ENCODE measurements at places on chromosomes 2 and 18. TPM values are rescaled to one million over a fixed set of nuclear protein-coding genes. Genes with fewer than 3 reads are reported as not detected.

GRCh38 chr18:45416168-45416567 is 199.1 kb upstream of the SLC14A2 start:
- no peak for DNase-seq

DNA sequence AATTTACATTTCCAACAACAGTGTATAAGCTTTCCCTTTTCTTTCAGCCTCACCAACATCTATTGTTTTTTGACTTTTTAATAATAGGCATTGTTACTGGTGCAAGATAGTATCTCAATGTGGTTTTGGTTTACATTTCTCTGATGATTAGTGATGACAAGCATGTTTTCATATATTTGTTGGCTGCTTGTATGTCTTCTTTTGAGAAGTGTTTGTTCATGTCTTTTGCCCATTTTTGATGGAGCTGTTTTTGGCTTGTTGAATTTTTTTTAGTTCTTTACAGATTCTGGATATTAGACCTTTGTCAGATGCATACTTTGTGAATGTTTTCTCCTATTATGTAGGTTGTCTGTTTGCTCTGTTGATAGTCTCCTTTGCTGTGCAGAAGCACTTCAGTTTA is 32.1 kb downstream of the PROKR1 start:
- no peak for DNase-seq

- DNase-seq, result no peak
These were observed 773.5 kb upstream of the LRRTM1 start for GRCh38 chr2:81078102-81078501.

- peak; percentile 68 for DNase-seq
These were observed 61.6 kb upstream of the HS6ST1 start for GRCh38 chr2:128380061-128380889.

DNA sequence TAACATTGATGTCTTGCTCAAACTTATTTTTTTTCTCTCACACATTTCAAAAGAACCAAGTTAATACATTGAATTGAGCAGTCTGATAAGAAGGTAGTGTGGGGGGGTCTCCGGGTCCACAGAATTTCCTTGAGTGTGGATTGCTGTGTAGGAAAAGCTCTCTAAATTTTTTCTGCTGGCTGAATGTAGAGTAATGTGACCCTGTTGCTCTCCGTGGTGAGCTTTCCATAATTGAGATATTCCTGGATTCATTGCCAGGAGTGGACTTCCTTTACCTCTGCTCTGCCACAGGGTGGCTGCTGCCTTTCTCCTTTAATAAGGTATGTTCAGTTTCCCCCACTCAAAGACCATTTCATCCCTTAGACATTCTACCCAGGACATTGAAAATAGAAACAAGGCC is 50.9 kb downstream of the PKP4 start:
- DNase-seq, result no peak

DNA sequence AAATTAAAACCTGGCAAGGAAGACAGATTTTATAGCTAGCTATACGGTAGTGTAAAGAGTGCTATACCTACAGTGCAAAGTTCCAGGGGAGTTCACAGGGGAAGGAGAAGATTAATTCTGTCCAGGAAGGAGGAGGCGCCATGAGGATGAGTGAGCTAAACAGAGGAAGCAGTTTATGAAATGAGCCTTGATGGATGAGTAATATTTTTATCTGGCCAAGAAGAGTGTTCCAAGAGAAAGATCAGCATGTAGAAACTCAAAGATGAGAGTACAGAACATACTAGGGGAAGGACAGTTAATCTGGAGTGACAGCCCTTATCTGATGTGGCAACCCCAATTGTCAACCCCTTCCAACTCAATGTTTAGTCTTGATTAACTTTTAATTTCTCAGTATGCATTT is 54.8 kb downstream of the CDH20 start:
- DNase-seq, result no peak

- peak; percentile 74 for DNase-seq
These were observed 30.9 kb downstream of the RTP5 start for GRCh38 chr2:241900251-241901017.

- DNase-seq, result no peak
These were observed 232.8 kb upstream of the HS6ST1 start for GRCh38 chr2:128551435-128551834.

DNA sequence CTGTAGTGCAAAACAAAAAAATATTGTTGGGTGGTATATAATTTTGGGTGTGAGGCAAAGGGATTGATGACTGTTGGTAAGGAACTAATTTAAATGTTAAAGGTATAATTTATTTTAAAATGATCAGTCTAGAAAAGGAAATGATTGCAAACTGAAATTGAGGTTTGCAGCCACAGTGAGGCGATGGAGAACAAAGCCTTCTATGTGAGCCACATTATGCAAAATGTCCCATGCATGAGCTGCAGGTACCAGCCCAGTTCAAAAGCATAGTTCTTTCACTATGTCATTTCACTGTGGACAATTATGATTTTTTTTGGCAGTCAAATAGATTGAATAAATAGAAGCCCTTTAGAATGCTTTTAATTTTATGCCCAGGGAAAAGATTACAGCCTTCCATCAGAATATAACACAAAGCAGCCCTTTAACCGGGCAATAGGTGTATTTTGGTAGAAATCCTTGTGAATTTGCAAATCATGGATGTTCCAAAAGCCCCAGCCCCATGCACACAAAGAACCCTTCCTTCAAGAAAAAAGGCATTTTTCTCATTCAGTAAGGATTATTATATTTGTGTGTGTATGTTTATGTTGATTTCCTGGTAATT is 1.7 kb downstream of the MAP2 start:
- no peak for DNase-seq

DNA sequence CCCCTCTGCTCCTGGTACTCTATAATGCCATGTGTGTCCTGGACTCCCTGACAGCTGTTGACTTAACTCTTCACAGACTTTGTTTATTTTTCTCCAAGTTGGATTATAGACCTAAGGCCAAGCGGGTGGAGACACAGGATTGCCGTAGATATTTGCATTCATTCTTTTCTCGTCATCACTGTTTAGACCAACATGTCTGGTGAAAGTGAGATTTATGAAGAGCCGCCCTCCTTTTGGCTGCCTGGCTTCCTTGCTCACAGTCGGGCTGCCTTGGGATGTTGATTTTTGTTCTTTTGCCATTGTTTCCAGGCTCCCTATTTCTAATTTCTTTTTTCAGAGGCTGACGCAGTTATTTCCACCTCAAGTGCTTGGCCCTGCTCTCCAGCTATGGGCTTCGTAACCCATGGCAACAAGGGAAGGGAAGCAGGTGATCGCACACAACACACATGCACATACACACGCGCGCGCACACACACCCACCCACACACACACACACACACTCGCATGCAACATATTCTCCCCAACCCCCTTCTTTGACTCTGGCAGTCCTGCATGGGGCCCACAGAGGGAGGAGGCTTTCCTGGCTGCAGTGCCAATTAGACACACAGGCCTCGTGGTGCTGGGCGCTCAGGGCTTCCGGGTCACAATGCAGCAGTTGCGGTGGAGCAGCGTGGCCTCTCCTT is 296.5 kb downstream of the MTX2 start:
- DNase-seq, result no peak

The PKDCC gene
- total RNA-seq, result 74.7 TPM

The LIMS4 gene
- total RNA-seq, result 4.5 TPM

The CCDC74B gene
- 0.81 TPM for total RNA-seq

The CD8A gene
- total RNA-seq, result 0.62 TPM

The MBD2 gene
- total RNA-seq, result 33.4 TPM

The BCL11A gene
- 16.9 TPM for total RNA-seq

The C2orf78 gene
- total RNA-seq, result not detected

Measured in cardiac septum (tissue), 1 donor.